ENCODE measurements at places on chromosomes 16 and 17.
A peak's percentile ranks its signal among the peaks of the same experiment; 100 is the strongest.

GRCh38 chr16:72083778-72084404 is 9.5 kb downstream of the TXNL4B start:
- DNase-seq: no peak

- no peak for DNase-seq
Observed at GRCh38 chr16:89641458-89642119, 15.9 kb downstream of the CHMP1A start.

DNA sequence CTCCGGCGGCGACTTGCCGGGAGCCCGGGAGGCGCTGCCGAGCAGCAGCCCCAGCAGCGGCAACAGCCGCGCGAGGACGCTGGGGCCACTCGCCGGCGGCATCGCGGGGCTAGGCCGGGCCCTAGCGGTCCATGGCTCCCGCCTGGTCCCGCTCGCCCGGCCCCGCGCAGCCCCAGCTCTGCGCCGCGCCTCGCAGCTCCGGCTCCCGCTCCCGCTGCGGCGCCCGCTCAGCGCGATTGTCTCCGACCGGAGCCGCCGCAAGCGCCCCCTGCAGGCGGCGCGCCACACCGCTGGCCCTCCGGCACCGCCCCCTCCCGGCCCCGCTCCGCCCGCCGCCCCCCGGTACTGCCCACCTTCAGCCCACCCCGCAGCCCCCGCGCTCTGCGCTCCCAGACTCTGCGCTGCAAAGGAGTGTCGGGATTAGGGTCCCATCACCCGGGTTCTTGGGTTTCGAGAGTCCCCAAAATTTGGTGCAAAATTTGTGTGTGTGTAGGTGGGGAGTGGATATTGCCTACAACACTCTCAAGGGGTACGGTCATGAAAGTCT is at the start of gene FAM171A2:
FAM171A2 (minus strand) TSS at position 241 of the 547 bp plus-strand sequence; CDS start at position 102, 139 bp downstream.
- DNase-seq: peak; percentile 28

DNA sequence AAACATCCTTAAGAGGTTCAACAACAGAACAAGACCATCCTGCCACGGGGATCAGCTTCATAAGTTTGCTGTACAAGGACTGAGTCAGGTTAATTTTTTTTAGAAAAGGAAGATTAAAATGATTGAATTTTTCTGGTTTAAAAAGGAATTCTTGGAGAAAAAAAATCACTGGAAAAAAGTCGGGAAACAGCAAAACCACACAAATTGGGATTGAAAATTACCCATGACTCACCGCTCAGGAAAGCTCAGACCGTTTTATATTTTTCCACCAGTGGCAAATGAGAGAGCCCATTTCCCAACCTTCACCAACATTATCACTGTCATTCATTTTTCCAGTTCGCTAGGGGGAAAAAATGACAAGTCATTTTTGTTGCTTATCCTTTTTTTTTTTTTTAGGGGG is 46.6 kb downstream of the MRM3 start:
- DNase-seq: no peak

- DNase-seq: no peak
Observed at GRCh38 chr17:46878055-46878454, 26.7 kb downstream of the WNT9B start.

- DNase-seq: no peak
Observed at GRCh38 chr16:84810518-84811273, 9.1 kb upstream of the CRISPLD2 start.

DNA sequence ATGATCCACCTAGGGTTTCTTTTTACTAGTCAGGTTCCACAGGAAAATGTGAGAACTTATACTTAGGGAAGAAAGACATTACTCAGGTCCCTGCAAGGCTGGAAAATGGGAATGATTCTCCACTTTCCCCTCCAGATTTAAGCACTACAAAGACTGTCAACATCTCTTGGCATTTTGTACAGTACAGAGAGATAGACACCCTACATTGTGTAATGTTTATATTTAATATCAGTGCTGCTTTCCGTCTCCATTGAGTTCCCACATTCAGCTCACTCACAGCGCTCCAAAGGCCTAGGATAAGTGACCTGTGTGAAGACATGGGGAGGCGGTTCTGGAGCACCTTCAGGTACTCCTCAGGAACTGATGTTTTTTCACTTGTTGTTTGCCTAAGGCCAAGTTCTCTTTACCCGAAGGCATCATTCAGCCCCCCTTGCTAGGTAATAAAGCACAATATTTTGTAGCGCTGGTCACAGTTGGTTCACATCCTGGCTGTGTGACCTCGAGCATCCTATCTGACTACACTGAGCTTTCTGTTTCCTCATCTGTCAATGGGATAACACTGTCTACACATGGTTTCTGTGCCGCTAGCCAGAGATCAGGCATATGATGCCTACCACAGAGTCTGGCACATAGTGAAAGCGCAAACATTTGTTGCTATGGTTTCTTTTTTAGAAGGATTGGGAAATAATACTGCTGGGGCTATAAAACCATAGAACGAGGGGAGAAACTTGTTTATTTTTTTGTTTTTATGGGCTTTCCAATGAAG is 226.6 kb downstream of the ZFHX3 start:
- no peak for DNase-seq

DNA sequence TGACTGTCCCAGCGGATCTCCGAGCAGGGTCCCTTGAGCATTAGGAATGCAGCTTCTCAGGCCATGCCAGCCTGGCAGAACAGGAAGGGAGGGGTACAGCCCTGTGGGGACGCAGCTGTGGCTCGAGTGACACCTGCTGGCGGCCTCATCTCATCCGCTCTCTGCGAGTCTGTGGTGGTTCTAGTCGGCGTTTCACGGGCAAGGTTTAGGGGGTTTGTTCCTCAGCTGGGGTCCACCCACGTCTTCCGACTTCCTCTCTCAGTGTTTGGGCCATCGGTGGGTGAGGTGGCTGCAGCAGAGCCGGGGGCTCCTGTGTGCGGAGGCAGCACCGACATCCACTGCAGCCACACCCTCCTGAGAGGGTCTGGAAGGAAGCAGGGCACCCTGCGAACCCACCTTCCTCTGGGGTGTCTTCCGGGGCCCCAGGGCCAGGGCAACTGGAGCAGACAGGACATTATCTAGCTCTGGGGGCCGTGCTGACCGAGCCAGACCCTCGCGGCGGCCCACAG is 33.3 kb downstream of the JPH3 start:
- DNase-seq: peak; percentile 68

DNA sequence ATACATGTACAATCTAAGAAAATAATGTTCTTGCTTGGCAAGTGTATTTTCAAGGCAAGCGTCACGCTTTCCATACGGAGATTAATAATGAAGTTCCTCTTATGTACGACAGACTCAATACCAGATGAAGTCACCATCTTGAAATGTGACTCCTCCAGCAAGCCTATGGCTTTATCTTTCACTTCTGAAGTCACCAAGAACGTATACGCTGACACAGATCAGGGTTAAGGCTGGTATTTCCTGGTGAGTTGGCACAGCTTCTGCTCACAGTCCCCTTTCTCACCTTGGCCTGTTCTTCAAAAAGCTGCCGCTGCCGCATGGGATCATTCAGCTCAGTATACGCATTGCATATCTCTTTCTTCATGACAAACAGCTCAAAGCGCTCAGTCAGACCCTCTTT is 6.1 kb upstream of the ADAT1 start:
- no peak for DNase-seq

- peak; percentile 53 for DNase-seq
Observed at GRCh38 chr17:62064791-62065563, at the start of gene MED13. TSS of gene MED13 (minus strand) at chr17:62065278. CDS start at chr17:62065205, 73 bp downstream.

GRCh38 chr16:25108054-25108453 is 3.5 kb upstream of the LCMT1 start:
- no peak for DNase-seq

DNA sequence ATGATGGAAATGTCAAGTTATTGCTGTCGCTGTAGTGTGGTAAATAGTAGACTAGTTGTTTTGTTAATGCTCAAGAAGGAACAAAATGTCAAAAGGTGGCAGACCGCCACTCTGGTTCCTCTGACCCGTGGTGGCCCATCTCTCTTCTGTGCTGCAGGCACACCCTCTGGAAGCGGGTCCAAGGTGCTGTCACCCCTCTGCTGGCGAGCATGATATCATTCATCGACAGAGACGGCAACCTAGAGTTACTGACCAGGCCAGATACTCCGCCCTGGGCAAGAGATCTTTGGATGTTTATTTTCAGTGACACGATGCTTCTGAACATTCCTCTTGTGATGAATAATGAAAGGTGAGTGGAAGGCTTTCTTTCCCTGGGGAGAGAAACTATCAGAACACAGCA is 56.8 kb upstream of the ENDOV start:
- DNase-seq: no peak

GRCh38 chr16:30077656-30078055 is 1.9 kb downstream of the PPP4C start:
- no peak for DNase-seq

DNA sequence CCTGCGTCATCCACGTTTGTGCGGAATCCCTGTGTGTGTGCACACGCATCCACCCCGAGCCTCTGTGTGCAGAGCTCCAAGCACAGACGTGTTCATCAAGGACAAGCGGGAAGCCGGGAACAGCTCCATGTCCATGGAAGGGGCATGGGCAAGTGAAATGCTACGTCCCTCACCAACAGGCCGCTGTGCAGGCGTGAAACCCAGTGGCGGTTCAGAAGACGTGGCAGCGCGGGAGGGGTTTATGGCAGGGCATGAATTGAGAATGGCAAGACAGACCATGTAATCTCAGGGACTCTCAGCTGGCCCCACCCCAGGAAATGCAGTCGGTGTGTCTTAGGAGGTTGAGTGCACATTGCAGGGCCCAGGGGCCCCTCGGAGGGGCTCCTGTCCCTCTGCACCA is 52.7 kb downstream of the TBC1D16 start:
- DNase-seq: no peak

All from hypothalamus (tissue), 51 donors.